ENCODE measurements at places on chromosomes 1 and 21. TPM values are rescaled to one million over a fixed set of nuclear protein-coding genes. Genes with fewer than 3 reads are reported as not detected.

GOLT1A gene
- total RNA-seq = 1.8 TPM

SPATA46 gene
- total RNA-seq = not detected

KRTAP10-5 gene
- not detected for total RNA-seq

BSND gene
- not detected for total RNA-seq

C4BPA gene
- not detected for total RNA-seq

INAVA gene
- 184 TPM for total RNA-seq

C1orf115 gene
- total RNA-seq = 16.2 TPM

AGT gene
- total RNA-seq = not detected

LIPI gene
- total RNA-seq = not detected

All from stomach (tissue), 19 donors.